Activated T-helper 17 cell treated with anti-CD3 and anti-CD28 coated beads, Interleukin-2, amount 50 U/mL, for 72 hours (primary cell): ENCODE measurements at places on chromosomes 16 and 17.

DNA sequence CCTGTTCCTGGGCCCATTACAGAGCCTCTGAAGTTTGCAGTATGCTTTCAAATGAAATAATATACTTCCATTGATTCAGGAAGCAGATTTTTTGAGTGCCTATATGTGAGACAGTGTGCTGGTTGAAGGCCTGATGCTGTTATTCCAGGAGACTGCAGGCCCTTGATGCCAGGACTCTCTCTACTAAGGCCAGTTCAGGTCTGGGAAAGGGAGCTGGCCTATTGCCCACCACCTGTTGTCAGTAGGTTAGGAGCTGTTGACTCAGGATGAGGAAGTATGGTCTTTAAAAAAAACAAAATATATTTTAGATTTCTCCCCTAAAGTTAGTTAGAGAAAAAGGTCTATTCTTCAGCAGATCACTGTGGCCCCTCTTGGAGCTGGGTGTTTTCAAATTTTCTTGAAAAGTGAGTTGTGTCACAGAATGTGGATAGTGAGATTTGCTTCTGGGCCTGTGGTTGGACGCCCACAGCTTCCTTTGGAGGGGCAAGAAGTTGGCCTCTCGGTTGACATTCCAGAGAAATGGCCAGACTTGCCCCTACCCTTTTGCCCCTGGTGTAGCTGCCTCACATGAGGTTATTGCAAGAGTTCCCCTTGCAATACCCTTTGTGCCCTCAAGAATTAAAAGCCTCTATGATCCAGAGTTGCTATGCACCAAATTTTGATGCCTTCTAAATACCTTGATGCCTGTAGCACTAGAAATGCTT, 7.9 kb downstream of the ESRP2 start:
- ATAC-seq, result no peak

GRCh38 chr17:2594722-2595599, 1.5 kb downstream of the PAFAH1B1 start:
- ATAC-seq, result no peak

- ATAC-seq, result no peak
These were observed 30.9 kb downstream of the OR1D5 start for GRCh38 chr17:3032258-3033247.

GRCh38 chr17:64001763-64002529, 3.8 kb downstream of the PRR29 start:
- no peak for ATAC-seq

- ATAC-seq, result no peak
These were observed 150.0 kb downstream of the C16orf78 start for GRCh38 chr16:49523435-49524159.

GRCh38 chr16:85417156-85417860, 195.8 kb upstream of the GSE1 start:
- ATAC-seq, result no peak

DNA sequence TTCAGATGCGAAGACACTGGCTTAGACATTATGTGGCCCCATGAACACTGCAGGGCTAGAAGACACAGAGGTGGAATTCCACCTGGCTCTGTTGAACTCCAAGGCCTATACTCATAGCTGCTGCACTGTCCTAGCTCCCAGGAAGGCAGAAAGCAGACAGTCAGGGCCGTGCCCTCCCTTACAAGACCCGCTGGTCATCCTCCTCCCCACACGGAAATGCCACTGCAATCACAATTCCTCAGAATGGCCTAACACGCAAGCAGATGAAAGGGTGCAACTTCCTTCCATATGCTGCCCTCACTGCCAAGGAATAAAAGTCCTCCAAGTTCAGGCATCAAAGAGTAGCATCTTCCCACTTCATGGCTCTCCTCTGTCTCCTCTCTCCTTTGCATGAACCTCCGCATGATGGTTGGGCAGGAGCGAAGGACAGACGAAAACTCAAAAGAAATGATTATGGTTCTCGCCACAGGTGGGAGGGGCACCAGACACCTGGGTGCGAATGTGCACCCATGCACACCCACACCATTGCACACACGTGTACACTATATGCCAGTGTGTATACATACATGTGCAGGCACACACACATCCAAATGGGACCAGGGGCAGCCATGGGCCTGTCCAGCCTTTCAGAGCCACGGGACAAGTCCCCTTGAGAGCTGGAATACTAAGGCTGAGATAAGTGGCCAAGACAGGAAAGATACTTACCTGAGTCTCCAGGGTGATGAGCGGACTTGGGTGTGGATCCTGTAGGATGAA, 113.3 kb downstream of the XYLT1 start:
- ATAC-seq, result no peak

DNA sequence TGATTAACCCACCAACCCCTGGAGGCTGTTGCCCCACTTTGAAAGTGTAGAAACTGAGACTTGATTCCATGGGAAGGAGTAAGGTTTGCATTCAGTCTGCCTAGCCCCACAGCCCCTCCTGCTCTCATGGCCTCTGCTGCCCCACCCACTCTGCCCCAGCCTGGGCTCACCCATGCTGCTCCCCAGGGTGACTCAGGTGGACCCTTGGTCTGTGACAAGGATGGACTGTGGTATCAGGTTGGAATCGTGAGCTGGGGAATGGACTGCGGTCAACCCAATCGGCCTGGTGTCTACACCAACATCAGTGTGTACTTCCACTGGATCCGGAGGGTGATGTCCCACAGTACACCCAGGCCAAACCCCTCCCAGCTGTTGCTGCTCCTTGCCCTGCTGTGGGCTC, 6.5 kb downstream of the PRSS41 start:
- ATAC-seq, result no peak

DNA sequence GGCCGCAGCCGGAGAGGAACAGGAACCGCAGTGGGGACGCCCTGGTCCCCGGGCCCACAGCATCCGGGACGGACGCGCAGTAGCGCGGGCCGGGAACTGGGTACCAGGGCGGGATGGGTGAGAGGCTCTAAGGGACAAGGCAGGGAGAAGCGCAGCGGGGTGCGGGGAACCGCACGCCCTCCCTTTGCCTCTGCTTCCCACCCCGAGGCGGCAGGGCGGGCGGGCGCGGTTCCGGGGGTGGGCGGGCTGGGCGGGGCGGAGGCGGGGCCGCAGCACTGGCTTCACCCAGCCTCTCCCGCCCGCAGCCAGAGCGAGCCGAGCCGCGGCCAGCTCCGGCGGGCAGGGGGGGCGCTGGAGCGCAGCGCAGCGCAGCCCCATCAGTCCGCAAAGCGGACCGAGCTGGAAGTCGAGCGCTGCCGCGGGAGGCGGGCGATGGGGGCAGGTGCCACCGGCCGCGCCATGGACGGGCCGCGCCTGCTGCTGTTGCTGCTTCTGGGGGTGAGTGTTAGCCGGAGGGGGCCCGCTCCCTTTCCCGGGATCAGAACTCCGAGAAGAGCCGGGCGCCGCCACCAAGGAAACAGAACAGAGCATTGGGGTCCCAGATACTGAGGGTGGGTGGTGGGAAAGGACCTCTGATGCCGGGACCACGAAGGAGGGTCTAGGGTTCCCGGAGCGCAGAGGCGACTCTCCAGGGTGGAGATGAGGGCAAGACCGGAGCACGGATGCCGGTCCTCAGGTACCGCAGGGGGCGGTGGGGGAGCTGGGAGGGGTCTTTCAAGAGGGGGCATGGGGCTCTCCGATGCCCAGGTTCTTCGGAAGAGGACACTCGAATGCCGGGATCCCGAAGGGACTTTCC, at the start of gene NGFR:
Gene NGFR (plus strand): TSS at position 308 of the 856 bp plus-strand sequence. CDS start 125 bp downstream, at position 433.
- peak; percentile 71 for ATAC-seq

GRCh38 chr16:3086596-3087242, 12.4 kb downstream of the ZSCAN10 start:
- ATAC-seq, result peak; percentile 49

- no peak for ATAC-seq
These were observed 711 bp upstream of the CANT1 start for GRCh38 chr17:79010304-79010646.

GRCh38 chr17:3622977-3623594, 13.0 kb downstream of the SHPK start:
- ATAC-seq, result no peak

DNA sequence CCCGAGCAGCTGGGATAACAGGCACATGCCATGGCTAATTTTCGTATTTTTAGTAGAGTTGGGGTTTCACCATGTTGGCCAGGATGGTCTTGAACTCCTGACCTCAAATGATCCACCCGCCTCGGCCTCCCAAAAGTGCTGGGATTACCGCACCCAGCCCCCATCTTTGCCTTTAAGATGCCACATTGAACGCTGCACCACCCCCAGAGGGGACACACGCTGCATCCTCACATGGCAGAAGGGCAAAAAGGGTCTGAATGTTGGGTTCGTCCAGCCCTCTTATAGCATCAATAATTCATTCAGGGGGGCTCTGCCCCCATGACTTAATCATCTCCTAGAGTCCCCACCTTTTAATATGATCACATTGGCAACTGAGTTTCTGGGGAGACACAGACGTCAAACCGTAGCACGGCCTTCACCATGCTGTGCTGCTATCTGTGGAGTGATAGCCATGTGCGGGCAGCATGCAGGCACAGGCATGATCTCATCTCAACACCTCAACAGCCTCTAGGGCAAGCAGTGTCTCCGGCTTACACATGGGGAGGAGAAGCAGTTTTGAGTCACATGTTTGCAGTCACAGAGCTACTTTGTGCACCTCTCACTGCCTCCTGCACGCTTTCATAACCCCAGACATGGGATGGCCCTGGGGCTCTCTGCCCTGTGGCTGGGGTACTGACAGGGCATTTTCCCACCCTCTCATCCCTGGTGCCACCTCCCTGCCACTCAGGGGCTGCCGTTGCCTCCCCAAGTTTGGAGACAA, 30.0 kb downstream of the IL21R start:
- ATAC-seq, result peak; percentile 26

GRCh38 chr16:2155977-2156848, 631 bp downstream of the TRAF7 start:
- ATAC-seq, result no peak

- ATAC-seq, result no peak
These were observed 54.7 kb downstream of the CNOT1 start for GRCh38 chr16:58574895-58575294.
